Activated CD4-positive, alpha-beta T cell treated with anti-CD3 and anti-CD28 coated beads, Interleukin-2, amount 50 U/mL, for 4 hours (primary cell): ENCODE measurements at places on chromosomes 7 and 10.

GRCh38 chr10:118045837-118046394, 825 bp downstream of the RAB11FIP2 start:
- peak; percentile 2 for DNase-seq

- no peak for DNase-seq
Observed at GRCh38 chr10:12489806-12490205, 140.5 kb downstream of the CAMK1D start.

- DNase-seq: no peak
Observed at GRCh38 chr10:85315657-85316056, 987.3 kb downstream of the CCSER2 start.

DNA sequence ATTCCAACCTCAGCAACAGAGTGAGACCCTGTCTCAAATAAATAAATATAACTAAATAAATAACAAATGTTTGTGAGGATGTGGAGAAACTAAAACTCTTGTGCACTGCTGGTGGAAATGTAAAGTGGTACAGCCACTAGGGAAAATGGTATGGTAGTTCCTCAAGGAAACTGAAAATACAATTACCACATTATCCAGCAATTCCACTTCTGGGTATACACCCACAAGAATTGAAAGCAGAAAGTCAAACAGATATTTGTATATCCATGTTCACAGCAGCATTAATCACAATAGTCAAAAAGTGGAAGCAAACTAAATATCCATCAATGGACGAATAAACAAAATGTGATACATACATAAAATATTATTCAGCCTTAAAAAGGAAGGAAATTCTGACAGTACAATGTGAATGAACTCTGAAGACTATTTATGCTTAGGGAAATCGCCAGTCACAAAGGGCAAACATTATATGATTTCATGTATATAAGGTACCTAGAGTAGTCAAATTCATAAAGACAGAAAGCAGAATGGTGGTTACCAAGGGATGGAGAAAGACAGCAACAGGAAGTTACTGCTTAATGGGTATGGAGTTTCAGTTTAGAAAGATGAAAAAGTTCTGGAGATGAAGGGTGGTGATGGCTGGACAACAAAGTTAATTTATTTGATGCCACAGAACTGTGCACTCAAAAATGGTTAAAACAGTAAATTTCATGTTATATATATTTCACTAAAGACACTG, 9.8 kb downstream of the ARHGAP12 start:
- no peak for DNase-seq

GRCh38 chr10:36163827-36164226, 521.7 kb upstream of the FZD8 start:
- no peak for DNase-seq

GRCh38 chr7:155209478-155210319, 88.0 kb upstream of the INSIG1 start:
- no peak for DNase-seq

DNA sequence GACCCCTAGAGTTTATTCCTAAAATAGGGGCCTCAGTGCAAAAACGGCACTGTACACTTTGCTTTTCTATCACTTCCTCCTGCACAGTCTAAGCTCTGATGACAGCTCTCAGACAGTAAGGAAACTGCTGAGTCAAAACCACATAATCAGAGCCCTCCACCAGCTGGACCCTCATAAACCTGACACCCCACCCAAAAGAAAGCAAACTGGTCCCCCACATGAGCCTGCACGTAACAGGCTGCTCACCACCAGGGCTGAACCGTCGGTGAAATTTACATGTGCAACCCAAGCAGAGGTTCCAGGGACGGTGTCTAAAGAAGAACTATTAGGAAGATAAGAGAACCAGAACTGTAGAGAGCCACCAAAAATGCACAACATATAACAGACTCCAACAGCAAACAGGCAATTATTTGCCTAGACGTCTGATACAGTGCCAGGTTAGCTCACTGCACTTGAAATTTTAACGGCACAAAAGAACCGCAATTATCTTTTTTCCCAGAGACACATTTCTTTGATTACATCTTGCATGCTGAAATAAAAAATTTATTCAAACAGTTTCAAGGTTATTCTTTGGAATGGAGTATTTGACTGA, 19.6 kb downstream of the SGMS1 start:
- DNase-seq: no peak

GRCh38 chr7:37028909-37029440, 304.7 kb upstream of the AOAH start:
- peak; percentile 10 for DNase-seq

- no peak for DNase-seq
Observed at GRCh38 chr10:104293011-104293410, 24.0 kb downstream of the GSTO2 start.

- no peak for DNase-seq
Observed at GRCh38 chr7:116377721-116378120, 121.8 kb upstream of the CAV2 start.

DNA sequence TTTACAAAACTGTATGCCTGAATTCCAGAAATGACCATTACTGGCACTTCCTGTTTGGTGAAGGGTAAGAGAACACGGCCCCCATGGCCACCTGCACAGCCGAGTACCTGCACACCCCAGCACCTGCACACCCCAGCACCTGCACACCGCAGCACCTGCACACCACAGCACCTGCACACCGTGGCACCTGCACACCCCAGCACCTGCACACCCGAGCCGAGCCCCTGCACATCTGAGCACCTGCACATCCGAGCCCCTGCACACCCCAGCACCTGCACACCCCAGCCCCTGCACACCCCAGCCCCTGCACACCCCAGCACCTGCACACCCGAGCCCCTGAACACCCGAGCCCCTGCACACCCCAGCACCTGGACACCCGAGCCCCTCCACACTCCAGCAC, 243.5 kb downstream of the DNAJB6 start:
- DNase-seq: no peak

DNA sequence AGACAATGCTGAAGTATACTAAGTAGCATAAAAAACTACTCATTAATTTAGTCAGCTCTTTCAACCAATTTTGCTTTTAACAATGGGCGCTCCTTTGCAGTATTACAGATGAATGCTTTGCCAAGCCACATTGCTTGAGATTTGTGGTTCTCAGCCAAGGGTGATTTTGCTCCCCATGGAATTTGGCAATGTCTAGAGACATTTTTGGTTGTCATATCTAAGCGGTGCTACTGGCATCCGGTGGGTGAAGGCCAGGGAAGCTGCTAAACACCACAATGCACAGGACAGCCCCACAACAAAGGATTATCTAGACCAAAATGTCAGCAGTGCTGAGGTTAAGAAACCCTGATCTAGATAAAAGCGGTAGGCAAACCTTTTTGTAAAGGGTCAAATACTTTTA, 112.0 kb downstream of the UBE2H start:
- no peak for DNase-seq

DNA sequence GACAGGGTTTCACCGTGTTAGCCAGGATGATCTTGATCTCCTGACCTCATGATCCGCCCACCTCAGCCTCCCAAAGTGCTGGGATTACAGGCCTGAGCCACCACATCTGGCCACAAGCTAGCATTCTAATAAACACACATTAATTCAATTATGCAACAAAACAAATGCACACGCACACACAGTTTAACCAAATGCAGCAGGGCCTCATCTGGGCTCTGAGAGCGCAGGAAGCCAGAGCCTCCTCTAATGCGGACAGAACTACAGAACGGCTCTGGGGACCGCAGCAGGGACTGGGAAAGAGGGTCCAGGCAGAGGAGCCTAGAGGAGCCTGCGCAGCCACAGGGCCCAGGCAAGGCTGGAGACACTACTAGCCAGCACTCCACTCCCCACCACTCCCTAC, 3.8 kb downstream of the MAD1L1 start:
- no peak for DNase-seq

DNA sequence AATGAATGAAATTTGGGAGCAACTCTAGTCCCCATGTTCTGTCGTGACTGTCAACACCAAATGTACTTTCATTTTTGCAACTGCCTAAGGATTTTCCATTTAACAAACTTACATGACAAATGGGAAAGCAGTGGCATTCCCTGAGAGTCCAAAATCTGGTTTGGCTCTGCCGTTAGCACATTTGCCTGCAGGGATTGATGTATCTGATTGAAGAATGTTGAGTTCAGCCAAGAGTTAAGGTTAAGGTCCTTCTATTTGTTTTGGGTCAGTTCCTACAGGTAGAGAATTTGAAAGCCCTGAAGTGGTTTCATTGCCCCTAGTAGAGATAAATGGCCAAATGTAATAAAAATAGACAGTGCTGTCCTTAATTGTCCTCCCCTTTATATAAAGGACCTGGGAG, 406.5 kb upstream of the GALNT17 start:
- no peak for DNase-seq
